Stimulated activated CD4-positive, alpha-beta T cell treated with anti-CD3 and anti-CD28 coated beads, Interleukin-1b, Interleukin-23, amount 100 ng/mL, for 1 hour (primary cell): ENCODE measurements at places on chromosomes 7 and 10.

- DNase-seq, result no peak
Observed at GRCh38 chr10:89469517-89469916, 55.1 kb downstream of the IFIT5 start.

GRCh38 chr10:34216348-34216945 is 598.6 kb downstream of the PARD3 start:
- DNase-seq, result no peak

GRCh38 chr10:35872671-35873070 is 230.6 kb upstream of the FZD8 start:
- no peak for DNase-seq

GRCh38 chr10:1567152-1567551 is 170.2 kb downstream of the ADARB2 start:
- DNase-seq, result no peak

DNA sequence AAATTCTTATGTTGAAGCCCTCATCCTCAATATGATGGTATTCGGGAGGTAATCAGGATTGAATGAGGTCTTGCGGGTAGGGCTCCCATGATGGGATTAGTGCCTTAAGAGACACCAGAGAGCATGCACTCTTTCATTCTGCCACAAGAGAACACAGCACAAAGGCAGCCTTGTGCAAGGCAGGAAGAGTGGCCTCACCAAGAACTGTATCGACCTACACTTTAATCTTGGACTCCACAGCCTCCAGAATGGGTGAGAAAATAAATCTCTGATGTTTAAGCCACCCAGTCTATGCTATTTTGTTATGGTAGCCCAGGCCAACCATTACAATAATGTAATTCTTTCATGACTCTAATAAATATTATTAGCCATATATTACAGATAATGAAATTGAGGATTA is 8.4 kb downstream of the SEM1 start:
- no peak for DNase-seq

DNA sequence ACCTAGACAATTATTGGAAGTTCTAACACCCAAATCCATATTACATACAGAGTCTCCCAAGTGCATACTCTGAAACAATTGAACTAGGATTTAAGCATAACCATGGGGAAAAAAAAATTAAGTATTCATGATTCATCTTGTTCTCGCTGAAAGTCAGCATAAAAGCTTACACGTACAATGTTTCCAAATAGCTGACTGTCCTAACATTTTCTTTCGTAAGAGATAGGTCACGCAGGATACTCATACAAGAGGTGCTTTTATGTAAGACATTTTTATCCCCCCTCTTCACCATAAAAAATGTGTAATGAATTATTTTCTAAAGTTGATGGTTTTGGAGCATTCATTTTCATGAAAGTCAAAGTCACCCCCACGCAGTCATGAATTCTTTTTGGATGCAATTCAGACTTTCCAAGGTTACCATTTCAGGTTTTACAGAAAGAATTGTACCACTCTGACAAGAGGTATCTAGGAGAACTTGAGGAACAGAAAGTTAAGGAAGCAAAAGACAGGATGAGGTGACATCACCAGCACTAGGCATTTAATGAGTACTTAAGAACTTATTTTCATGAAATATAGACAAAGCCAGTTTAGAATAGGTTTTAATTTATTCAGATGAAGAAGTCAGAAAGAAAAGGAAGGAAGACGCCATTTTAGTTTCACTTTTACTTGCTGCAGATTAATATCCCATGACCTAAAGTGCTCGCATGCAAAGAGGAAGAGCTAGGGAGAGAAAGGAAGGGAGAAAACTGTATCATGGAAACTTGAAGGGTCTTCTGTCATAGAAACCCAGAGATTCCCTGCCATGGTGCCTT is 55.8 kb downstream of the TMEM26 start:
- no peak for DNase-seq

- no peak for DNase-seq
Observed at GRCh38 chr7:37068902-37069301, 344.6 kb upstream of the AOAH start.

GRCh38 chr7:140231771-140232491 is 55.1 kb upstream of the KDM7A start:
- no peak for DNase-seq

- no peak for DNase-seq
Observed at GRCh38 chr7:152176797-152177196, 151.3 kb downstream of the GALNT11 start.

DNA sequence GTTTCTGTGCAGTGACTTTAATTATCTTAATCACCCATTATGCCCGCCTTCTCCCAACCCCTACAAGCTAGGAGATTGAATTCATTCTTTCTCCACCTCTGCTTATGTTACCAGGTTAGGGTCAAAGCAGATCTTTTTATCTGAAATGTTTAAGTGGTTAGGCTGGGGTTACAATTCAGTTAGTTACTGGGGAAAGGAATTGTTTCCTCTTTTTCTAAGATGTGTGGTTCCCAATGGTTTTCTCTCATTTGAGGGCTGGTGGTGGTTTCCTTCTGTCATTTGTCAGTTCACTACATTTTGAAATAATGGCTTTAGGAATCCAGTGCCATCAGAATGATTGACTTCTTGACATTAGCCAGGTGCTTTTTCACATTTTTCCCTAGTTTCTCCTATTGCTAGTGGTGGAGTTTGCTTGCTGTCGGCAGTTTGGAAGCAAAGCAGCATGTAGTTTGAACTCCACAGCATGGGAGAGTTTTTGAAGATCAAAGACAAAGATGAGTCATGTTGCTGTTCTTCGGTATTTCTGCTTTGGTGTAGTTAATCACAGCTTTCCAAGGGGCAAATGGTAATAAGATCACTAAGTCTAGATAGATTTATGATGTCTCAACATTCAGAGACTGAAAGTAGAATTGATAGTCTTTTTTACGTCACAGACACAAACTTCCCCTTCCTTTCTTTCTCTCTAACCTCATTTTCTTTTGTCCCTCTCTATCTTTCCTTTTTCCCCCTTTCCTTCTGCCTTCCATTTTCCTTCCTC is 168.2 kb downstream of the SND1 start:
- no peak for DNase-seq

GRCh38 chr10:125451319-125451718 is 231.6 kb downstream of the TEX36 start:
- no peak for DNase-seq

- DNase-seq, result no peak
Observed at GRCh38 chr7:153521370-153521769, 530.8 kb upstream of the DPP6 start.

DNA sequence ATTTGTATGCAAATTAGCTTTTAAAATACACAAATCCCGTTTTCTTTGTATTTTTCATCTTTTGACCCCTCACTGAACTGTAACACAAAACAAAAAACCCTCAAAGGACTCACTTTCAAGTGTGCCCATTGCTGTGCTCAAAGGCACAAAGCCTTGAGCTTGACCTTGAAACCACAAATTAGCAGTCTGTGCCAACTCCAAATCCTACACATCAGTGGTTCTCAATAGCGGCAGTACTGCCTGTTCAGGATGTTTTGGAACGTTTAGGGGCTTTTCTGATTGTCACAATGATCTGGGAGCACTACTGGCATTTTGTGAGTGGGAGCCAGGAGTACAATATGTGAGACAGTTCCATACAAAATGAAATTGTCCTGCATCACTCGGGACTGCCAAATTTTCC is 55.5 kb downstream of the KDM7A start:
- DNase-seq, result no peak

DNA sequence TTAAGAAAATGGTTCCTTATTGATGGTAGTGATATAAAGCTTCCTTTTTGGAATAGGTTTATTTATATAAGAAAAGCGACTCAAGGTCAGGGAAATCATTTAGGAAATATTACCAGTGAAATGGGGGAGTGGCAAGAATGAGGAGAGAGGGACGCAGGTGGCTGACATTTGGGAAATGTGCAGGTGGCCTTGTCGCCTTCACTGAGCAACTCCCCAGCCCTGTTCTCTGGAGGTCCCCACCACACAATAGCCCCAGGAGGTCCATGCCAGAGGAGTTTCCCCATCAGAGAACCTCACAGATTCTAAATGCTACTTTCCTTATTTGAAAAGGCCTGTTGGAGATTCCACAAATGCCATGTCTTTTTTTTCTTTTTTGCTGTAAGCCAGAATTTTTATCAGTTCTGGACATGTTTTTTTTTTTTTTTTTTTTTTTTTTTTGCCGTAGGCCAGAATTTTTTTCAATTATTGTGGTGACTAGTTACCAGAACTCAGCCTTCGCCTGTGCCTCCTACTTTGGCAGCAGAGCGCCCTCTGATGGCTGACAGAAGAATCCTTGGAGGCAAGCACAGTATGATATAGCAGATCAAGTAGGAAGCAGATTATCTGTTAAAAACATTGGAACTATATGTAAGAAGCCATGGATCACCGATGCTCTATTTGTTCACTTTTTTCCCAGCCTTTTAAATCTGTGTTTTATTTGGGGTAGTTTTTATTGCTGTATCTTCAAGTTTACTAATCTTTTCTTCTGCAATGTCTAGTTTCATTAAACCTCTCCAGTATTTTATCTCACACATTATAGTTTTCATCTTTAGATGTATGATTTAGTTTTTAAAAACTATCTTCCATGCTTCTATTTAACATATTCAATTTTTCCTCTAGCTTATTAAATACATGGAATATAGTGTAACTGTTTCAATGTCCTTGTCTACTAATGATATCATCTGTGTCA is 18.6 kb downstream of the OPALIN start:
- peak; percentile 5 for DNase-seq

DNA sequence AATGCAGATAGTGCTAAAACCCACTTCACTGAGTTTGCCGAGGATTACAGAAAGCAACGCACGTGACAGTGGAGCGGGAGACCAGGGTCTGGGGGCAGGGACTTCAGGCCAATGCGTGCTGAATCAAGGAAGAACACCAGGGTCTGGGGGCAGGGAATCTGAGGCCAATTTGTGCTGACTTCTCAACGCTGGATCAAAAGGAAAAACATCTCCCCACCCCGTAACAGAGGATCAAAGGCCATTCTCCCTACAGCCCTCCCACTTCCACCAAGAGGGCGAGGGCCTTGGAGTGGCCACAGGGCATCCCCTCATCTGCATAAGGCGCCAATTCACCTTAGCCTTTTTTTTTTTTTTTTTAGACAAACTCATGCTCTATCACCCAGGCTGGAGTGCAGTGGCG is 22.3 kb upstream of the BNIP3 start:
- DNase-seq, result no peak

DNA sequence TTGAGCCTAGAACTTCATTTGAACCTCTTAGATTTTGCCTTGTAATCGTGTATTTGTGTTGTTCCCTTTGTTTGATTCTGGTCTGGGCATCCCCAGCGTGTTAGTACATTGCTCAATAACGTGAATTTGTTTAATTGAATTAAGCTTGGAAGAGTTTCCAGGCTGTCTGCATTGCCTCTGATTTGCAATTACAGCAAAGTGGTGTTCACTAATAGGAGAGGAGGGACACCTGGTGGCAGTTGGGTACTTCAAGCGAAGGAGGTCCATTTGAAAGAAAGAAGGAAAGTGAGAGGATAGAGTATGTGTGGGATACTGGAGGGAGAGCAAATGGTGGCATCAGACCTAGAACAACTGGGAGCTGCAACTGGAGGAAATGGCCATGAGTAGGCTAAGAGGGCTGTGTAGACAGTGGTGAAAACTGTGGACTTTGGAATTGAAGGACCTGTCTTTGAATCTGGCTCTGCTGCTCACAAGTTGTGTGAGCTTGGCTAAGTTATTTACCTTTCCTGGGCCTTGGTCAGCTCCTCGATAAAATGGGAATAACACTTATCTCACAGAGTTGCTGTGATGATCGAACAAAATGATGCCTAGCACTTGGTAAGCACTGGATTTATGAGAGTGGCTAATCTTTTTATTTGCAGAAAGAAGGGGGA is 15.1 kb downstream of the LSMEM1 start:
- DNase-seq, result peak; percentile 15

DNA sequence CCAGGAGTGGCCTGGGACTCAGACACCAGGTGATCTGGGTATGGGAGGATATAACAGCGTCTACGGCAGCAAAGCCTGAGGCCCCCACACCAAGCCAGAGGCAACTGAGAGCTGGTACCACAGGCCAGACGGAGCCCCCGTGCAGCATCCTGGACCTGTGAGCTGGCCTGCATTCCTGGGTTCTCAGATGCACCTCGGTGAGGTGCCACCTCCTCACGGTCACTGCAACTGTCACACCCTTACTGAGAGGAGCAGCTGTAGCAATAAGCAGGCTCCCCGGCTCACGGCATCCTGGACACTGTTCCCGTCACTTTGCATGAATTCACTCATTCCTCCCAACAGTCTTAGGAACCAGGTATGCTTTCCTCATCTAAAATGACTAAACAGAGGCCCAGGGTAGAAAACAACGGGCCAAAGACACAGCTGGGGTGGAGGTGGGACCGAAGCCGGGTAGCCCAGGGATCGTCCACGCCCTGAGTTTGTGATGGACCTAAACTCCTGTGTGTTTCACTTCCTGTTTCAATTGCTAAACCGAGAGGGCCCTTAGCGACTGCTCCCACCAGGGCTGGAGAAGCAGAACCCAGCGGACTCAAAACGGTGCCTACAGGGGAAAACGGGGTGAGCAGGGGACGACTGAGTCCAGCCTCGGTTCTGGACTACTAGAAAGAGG is 98.7 kb downstream of the CTBP2 start:
- no peak for DNase-seq

DNA sequence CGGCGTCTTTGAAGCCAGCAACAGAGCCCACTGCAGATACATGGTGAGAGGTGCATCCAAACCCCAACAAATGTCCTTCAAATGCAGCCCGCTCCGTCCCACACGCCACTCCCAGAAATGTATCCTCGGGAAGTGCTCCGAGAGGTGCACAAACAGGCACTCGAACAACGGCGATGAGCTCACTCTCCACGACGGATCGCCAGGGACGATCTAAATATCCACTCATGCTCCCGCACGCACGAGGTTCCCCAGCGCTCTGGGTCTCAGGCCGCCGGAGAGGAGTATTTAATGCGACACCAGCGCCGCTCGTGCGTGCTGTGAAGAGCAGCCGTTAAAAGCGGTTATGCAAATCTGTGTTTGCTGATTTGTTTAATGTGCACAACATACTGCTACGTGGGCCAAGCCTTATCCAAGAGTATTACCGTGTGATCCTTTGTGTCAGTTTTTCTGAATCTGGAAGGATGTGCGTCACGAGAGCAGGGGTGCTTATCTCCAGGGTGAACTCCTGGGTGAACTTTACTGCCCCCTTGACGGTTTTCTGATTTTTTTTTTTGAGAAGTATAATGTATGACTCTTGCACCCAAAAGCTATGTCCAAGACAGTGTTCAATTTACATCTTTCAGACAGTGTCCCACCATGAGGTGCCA is 48.5 kb upstream of the PPP2R2D start:
- no peak for DNase-seq

GRCh38 chr7:109318136-109318535 is 748.5 kb downstream of the DNAJB9 start:
- DNase-seq, result no peak

DNA sequence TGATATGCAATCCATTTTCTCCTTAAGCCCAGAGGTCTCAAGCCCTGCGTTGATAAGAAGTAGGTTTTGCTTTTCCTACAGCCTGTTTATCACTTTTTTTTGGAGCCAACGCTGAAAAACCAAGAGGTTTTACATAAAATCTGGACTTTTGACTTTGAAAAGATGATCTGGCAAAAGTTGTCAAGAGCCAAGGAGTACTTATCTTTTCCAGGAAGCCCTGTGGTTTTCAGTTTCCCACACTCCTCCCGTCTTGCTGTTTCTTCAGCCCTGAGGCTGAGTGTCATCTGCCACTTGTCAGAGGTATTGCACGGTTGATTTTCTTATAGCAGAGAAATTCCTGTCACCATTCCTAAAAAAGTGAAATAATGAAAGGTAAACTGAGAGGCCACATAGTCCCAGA is 108.7 kb downstream of the TYW1 start:
- DNase-seq, result no peak

- no peak for DNase-seq
Observed at GRCh38 chr7:85464042-85464651, 277.3 kb upstream of the SEMA3D start.
